ENCODE measurements at places on chromosomes 3 and 15.

DNA sequence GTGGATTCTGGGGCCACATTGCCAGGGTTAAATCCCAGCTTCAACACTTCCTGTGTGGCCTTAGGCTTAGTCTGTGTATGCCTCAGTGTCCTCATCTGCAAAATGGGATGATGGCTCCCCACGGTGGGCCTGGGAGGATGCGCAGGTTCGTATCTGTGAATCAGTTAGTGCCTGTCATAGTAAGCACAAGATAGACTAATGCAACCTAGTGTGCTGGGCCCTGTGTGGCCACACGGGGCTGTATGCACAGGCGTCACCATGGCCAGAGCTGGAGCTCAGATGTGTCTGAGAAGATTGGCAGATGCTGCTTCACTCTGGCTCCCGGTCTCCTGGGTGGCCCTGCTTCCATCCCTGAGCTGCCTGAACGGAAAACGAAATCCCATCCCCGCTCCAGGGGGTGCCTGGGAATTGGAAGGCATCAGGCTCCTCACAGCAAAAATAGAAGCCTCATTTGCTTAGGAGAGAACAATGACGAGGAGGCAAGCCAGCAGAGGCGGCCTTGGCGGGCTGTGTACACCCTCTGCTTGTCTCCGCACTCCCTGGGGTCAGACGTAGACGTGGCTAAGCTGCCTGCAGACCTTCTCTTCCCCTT lies 103.6 kb downstream of the APBA2 start:
- DNase-seq = no peak

- DNase-seq = no peak
Observed at GRCh38 chr3:168117853-168118313, 22.2 kb upstream of the GOLIM4 start.

DNA sequence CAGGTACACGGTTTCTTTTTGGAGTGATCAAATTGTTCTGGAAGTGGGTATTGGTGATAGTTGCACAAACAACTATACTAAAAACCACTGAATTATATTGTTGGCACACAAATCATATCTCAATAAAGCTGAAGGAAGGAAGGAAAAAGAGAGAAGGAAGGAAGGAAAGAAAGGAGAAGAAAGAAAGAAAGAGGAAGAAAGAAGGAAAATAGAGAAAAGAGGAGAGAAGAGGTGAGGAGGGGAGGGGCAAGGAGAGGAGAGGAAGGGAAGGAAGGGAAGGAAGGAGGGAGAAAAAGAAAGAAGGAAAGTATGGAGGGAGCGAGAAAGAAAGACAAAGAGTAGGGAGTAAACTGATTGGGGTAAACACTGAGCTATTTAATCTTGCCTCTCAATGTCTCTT lies 77.9 kb upstream of the TSC22D2 start:
- DNase-seq = no peak

DNA sequence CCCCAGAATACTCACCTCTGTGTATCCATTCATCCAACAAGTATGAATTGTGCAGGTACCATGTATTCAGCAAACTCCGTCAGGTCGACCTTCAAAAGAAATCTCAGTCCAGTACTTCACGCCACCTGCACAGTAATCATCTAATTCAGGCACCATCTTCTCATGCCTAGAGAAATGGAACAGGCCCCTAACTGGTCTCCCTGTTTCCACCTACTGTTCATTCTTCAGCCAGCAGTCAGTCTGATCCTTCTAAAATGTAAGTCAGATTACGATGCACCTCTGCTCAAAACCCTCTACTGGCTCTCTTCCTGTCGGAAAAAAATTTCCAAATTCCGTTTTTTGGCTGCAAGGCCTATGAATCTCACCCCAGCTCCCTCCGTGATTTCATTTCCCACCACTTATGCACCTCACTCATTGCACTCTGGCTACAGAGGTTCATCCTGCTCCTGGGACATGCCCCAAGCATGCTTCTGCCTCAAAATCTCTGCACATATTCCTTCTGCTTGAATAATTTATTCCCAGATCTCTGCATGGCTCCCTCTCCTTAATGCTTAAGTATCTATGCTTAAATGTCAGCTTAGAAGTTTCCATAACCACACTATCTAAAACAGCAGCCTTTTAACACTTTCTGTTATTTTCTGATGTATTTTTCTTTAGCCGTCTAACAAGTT lies 47.5 kb upstream of the PPP2R3A start:
- DNase-seq = no peak

DNA sequence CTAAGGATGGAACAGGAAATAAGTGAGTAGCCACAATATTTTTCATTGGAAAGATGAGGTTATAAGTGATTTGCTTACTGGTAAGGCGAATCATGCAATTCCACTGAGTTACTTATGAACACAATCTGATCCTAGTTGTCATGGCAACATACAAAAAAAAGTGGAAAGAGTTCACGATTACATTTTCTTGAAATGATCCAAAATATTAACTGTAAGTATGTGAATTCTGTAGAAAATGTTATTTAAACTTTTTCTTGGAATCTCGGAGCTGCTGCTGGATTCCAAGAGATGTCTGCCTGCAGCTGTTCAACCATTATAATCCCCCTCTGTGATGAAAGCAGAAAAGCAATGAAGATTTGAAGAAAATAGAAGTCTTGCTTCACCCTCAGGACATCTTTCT lies 120.5 kb downstream of the KBTBD8 start:
- no peak for DNase-seq

- no peak for DNase-seq
Observed at GRCh38 chr3:153881201-153881600, 240.0 kb upstream of the ARHGEF26 start.

DNA sequence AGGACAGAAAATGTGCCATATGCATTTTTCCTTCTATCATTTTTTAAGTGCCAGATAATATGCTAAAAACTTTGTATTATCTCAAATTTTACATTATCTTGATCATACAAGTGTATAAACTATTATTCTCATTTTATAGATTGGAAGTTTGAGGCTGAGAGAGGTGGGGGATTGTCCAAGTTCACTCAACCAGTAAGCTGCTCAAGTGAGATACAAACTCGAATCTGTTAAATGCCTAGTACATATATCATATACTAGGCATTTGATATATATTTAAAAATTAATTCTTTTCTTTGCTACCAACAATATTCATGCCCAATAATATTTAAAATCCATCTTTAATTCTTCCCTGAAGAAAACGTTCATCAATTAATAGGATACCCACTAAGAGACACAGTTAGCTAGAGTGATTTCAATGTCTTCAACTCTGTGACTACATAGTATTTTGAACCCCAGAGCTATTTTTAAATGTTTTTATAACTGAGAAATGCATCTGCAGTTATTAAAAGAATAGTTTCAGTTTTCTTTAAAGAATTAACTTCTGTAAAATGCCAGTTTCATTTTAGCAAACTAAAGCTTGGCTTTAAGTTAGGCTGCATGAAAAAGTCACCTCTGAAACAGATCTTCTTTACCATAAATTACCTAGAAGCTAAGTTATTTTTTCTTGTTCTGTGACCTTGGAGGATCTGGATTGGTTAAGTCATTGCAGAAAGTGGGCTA lies 40.4 kb downstream of the IQCB1 start:
- DNase-seq = no peak

- DNase-seq = no peak
Observed at GRCh38 chr3:183266454-183266853, 13.4 kb downstream of the B3GNT5 start.

DNA sequence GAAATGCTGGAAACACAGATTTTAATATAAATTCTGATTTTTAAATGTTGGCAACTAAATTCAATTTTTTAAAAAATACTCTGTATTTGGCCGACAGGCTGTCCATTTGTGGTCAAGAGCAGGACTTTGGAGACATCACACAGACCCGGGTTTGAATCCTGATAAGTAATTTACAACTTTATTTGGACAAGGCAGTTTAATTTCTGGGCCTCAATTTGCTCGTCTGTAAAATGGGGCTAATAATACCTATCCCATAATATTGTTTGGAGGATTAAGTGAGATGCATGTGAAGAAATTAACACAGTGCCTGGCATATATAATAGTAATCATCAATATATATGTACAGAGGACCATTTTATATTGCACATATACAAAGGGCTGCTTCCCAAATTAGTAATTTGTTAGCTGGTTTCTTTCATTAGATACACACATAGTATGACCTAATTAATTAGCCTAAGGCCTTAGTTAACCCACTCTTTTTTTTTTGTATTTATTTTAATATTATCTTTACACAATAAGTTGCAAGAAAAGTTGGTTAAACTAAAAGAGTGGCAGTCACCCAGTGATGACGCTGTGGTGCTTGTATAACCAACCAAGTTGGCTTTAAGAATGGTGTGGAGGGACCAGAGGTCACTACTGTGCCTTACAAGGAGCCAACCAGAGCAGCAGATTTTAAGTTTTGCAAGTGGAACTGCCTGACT lies 665 bp downstream of the PIGB start:
- no peak for DNase-seq

- peak; percentile 15 for DNase-seq
Observed at GRCh38 chr3:33372218-33373081, 67.8 kb downstream of the UBP1 start.

DNA sequence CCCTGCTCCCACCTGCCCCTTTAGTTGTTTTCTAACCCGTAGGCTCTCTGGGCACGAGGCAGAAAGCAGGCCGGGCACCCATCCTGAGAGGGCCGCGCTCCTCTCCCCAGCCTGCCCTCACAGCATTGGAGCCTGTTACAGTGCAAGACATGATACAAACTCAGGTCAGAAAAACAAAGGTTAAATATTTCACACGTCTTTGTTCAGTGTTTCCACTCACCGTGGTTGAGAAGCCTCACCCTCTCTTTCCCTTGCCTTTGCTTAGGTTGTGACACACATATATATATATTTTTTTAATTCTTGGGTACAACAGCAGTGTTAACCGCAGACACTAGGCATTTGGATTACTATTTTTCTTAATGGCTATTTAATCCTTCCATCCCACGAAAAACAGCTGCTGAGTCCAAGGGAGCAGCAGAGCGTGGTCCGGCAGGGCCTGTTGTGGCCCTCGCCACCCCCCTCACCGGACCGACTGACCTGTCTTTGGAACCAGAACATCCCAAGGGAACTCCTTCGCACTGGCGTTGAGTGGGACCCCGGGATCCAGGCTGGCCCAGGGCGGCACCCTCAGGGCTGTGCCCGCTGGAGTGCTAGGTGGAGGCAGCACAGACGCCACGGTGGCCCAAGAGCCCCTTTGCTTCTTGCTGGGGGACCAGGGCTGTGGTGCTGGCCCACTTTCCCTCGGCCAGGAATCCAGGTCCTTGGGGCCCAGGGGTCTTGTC lies 48.5 kb downstream of the PGPEP1L start:
- no peak for DNase-seq

- DNase-seq = no peak
Observed at GRCh38 chr15:30962659-30963058, 28.8 kb downstream of the MTMR10 start.

DNA sequence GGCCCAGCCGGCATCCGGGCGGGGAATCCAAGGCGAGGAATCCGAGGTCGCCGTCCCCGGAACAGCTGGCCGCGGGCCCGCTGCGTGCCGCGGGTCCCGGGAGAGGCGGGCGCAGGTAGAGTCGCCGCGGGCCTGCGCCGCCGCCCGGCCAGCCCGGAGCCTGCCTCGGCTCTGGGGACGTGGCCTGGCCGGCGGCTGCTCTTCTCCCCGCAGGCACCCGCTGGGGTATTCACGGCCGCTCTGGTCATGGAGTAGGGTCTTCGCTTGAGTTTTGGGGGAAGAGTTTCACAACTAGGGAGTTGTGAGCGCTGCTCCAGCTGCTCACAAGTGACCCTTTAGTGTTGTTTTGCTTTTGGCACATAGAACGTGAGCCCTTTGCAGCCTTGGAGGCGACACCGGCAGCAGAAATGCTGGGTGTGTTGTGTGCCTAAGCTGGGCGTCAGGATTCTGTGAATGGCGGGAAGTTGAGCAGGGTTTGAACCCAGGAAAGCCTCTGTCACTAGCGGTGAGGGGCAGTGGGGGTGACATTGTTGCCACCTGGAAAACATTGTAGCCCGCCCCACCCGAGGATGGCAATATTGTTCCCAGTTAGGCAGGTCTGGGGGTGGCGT lies 4.0 kb downstream of the TRIM71 start:
- no peak for DNase-seq

DNA sequence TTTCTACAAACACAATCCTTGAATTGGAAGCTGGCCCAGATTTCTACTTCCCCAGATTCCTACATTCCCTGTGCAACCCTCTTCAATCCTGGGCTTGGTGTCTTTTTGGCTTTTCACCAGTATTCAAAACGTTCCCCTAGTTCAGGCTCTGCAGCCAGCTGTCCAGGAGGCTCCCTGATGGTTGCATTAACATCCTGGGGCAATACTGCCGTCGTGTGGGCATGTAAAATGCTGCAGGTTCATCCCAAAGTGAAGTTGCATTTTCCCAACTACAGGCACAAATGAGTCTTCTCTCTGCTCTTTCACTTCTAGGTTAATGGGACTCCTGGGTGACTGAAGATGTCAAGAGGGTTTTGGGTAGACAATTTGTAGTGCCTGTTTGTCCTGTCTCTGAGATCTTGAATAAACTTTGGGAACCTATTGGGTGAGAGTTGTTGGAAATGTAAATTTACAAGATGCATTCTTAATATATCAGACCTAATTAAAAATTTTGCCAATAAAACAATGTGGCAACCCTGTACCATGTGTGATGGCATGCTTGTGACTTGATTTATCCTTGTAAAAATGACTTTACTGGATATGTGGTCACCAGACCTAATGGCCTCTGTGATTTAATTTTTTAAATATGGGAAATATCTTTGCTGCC lies 28.6 kb downstream of the SOX14 start:
- DNase-seq = no peak

- peak; percentile 44 for DNase-seq
Observed at GRCh38 chr15:92077353-92078085, 224.0 kb downstream of the SLCO3A1 start.

DNA sequence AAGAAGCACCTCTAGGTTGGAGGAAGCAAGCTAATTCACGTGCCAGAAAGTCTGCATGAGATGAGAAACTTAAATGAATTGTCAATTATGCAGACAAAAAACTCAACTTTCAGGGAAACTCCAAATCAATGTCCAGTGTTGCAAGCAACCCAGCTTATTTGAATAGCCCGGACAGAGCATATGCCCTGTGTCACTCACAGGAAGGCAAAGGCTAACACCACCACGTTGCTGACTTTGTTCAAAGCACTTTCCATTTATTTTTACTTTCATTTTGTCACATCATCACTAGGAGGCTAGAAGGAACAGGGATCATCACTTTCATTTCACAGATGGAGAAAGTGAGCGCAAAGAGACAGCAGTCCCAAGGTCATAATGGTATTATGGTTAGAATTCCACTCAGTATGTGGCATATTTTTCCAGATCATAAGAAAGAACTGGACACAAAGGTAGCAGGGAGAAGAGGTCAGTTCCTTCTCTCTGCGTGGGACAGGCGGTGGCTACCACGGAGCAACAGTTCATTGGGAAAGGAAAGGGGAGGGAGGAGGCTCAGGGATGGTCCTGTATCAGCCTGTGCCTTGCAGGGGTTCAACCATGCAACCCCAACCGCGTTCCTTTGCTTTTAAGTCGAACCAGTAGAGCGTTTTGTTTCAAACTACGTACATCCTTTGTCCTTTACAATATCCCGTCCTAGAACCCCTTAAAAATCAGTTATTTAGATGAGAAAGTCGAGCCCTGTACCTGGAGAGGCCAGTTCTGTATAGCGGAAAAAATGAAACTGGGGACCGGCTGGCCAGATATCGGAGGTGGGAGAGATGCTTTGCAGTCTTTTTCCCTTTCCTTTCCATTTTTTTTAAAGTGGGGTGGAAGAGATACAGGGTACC lies 1.1 kb downstream of the HEG1 start:
- no peak for DNase-seq
